WTC11 (cell line): ENCODE measurements at places on chromosomes 4 and X.

GRCh38 chrX:80812176-80812575 is 2.5 kb upstream of the BRWD3 start:
- peak; percentile 40 for DNase-seq

DNA sequence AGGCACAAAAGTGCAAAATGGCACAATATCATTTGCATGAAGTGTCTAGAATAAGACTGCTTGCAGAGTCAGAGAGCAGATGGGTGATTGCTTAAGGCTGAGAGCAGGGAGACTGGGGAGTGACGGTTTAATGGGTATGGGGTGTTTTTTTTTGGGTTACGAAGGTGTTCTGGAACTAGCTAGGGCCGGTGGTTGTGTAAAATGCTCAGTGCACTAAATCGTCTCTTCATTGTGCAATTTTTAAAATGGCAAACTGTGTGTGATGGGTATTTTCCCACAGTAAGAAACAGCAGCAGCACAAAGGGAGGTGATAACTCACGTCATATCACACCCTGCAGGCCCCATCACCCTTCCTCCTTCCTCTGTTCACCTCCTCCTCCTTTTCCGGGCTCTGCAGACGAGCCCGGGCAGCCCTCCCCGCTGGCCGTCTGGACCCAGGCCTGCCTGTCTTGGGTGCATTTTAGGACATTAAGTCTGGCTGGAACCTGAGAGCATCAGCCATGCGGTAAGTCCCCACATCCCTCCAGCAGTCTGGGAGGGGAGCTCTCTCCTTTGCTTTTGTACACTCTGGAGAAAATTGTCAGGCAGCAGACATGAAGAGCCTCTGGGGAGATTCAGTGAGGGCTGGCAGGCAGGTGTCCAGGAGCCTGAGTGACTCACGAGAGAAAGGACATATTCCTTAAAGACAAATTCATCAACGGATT is 42.7 kb downstream of the ASMT start:
- no peak for DNase-seq

GRCh38 chr4:56450342-56450741 is 14.3 kb downstream of the PAICS start:
- no peak for DNase-seq

DNA sequence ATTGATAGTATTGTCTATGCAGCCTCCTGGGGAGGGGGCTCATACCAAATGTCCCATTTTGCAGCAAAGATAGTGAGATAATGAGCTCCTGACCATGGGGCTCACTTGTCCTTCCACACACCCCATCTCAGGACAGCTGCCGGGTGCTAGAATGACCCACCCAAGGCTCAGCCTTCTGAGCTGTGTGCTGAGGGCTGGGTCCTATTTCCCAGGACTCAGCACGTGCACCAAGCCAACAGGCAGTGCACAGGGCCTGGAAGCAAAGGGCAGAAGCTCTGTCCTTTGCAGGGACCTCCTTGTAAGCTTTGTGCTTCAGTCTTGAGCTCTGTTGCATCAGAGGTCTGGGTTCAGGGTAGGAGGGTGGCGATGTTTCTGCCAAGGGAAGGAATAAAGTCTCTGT is 11.2 kb upstream of the ABLIM2 start:
- DNase-seq, result no peak

- DNase-seq, result no peak
Measured at GRCh38 chrX:121172703-121173102, 125.3 kb downstream of the GLUD2 start.

GRCh38 chrX:55598333-55598732 is 24.9 kb upstream of the FOXR2 start:
- no peak for DNase-seq

- DNase-seq, result no peak
Measured at GRCh38 chrX:19800821-19801374, 86.5 kb downstream of the SH3KBP1 start.

- no peak for DNase-seq
Measured at GRCh38 chr4:7322166-7322991, 112.4 kb downstream of the PSAPL1 start.

DNA sequence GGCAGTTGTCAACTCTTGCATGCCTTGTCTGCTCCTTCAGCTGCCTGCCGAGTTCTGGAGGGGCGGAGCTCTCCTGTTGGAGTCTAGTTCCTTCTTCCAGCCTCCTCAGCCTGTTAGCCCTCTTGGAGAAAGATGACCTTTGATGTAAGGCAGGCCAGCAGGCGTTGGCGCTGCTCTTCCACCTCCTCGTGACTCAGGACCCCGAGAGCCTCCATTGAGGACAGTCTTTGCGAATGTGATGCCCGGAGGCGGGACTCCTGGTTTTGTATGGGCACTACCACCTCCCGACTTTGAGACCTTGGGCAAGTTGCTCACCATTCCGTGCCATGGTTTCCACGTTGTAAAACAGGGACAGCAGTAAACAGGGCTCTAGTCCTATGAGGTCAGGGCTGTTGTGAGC is 108.3 kb downstream of the TENM3 start:
- DNase-seq, result no peak

GRCh38 chr4:183544109-183544508 is 39.3 kb downstream of the ING2 start:
- DNase-seq, result no peak

DNA sequence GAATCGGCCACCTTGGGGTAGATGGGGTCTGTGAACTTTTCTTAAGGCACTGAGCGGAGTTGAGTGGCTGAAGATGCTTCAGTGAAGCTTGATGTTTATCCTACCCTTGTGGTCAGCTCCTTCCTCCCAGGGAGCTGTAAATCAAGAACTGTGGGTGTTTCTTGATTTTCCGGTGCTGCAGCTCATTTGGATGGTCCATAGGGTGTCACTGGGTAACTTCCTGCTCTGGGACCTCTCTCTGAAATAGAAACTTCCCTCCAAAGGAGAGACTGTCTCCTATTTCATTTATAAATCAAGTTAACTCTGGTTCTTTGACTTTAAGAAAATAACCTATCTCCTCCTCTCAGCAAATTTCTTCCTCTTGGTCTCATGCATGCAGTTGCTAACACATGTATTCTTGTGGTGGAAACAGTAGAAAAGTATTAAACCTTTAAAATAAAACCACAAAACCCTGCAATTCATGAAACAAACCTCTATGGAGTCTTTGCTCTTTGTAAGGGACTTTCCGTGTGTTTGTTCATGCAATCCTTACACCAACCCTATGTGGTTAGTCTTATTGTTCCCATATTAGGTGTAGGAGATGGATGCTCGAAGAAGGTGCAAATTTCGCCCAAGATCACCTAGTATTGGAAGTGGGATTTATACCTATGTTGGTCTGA is 110.3 kb downstream of the SHROOM3 start:
- DNase-seq, result no peak

GRCh38 chrX:11864171-11864570 is 106.1 kb downstream of the MSL3 start:
- DNase-seq, result no peak

DNA sequence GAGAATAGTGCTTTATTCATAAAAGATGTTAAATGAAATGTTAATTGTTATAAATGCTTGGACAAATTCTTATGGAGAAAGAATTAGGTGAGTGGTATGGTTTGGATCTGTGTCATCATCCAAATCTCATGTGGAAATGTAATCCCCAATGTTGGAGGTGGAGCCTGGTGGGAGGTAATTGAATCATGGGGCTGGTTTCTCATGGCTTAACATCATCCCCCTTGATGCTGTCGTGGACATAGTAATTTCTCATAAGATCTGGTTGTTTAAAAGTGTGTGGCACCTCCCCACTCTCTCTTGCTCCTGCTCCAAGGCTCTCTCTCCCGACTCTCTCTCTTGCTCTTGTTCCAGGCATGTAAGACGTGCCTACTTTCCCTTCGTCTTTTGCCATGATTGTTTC is 22.5 kb downstream of the GYPE start:
- DNase-seq, result no peak

GRCh38 chr4:59161249-59161648 is 2038.9 kb upstream of the ADGRL3 start:
- DNase-seq, result no peak

DNA sequence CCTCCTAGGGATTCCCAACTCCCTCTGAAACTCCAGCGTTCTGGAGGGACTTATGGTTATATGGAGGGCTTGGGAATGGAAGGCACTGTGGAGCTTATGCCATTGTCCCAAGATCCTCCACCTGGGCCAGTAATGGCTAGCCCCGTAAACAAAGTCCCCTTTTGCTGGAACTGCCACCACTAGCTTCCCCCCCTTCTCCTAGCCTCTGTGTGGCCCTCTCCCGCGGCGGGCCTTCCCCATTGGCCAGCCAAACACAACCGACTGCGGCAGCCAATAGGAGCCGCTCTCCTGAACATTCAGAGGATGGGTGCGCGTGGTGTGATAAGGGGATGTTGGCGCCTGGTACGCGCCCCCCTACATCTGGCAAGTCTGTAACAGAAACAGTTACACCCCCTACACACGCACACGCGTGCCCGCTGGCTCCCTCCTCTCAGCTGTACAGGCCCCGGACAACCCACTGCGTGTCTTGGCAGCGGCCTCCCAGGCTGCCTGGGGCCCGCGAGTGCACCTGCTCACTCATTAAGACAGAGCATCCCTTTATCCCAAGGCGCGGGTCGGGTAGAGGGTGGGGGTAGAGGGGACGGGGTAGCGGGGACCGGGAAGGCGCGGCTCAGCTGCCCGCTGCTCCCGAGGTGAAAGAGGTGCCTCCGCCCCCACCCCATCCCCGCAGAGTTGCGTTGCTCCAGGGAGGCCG is 863 bp upstream of the RAB33A start:
- DNase-seq, result peak; percentile 61

- no peak for DNase-seq
Measured at GRCh38 chrX:9899640-9900111, 67.5 kb upstream of the CLDN34 start.

DNA sequence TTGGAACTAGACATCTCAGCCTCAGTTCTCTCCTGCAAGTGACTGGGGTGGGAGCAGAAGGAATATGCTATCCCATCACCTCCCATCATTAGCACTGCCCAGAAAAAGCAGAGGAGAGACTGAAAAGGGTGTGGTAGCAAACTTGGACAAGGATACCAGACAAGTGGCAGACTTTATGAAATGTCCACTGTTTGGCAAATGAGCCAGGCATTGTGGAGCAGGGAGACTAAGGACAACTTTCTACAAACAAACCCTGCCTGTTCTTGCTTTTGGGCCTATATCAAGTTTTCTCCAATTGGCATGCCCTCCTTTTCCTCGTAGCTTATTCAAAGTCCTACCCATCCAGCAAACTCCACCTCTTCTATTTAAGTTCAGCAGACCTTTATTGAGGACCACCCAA is 41.6 kb downstream of the ZCCHC12 start:
- no peak for DNase-seq

DNA sequence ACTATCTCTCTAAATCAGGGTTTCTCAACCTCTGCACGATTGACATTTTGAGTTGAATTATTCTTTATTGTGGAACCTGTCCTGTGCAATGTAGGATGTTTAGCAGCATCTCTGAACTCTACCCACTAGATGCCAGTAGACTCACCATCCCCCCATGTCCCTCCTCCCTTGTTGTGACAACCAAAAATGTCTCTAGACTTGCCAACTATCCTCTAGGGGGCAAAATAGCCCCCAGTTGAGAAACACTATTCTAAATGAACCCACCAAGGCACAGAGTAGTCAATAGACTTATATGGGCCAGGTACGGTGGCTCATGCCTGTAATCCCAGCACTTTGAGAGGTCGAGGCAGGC is 49.1 kb upstream of the GAB1 start:
- DNase-seq, result no peak

DNA sequence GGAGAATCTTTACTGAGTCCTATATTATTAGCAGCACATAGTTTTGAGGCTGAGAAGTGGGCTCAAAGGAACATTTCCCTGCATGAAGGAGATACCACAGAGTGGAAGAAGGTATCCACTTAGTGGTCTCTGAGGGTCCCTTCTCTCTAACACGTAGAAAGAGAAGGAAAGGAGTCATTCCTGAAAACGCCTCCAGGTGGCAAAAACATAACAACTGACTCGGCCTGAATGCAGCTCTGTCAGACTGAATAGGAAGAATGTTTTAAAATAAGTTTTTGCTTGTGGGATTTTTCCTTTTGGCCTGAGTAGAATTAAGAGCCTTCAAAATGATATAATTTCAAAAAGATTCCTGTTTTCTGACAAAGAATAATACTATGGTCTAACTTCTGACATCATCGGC is 23.3 kb downstream of the RPGR start:
- DNase-seq, result peak; percentile 10

GRCh38 chr4:81257021-81257420 is 42.0 kb upstream of the PRKG2 start:
- DNase-seq, result no peak

DNA sequence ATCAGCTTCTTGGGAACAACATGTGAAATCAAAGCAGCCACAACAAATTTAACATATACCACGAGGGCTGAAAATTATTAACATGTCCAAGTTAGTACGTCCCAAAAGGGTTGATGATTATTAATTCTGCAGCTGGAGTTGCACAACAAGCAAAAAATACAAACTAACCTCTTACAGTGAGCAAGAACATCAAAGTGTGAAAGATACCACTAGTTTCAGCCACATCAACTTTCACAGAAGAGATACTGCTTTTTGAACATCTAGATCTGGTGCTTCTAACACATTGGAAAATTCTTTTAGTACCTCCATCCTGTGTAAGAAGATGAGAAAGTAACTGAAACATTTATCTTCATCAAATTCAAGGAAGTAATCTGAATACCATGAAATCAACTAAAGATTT is 334.1 kb downstream of the PCDH7 start:
- DNase-seq, result no peak

- DNase-seq, result no peak
Measured at GRCh38 chrX:120769576-120770341, 105.9 kb downstream of the CT47B1 start.

DNA sequence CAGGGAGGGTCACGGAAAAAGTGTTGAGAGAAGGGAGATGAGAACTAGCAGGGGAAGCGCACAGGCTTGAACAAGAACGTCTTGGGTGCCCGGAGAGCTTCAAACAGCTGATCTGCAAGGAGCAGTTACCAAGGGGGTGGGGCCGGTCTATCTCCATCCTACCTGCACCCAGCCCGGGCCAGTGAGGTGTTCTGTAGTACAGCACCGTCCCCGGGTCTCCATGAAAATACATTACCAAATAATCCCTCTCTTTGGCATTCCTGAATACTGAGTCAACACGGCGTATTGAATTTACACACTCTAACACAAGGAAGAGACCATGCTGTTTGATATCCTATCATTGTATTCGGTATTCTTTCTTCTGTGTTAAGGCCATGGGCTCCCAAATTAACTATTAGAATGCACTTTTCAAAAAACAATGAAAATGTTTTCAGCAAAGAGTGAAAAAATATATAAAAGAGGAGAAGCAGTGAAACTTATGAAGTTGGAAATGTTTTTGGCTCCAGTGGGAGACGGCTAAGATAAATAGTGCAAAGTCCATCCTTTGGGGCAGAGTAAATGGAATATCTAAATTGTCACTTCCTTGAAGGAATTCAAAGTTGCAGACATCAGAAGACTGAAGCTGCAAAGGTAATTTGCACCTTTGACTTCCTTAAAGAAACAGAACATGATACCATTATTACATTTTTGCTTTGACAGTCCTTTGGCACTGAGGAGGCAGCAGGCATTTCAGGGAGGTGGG is 90.3 kb downstream of the DHRSX start:
- no peak for DNase-seq

DNA sequence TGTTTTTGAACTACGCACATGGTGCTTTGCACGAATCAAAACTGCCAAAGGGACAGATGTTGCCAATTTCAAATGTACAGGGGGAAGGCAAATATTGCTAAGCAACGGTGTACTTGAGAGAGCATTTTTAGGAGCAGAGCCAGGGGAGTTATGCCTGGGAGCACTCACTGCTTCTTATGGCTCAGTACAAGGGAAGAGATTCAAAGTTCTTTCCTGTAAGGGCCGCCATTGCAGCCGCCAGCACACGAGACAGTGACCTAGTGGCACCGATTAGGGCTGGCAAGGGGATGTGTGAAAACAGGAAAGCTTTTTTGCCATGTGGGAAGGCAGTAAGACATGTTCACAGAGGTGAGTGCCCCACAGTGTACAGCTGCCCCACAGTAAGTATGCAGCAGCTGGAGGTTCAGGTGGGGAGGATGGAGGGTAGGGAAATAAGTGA is 133.8 kb downstream of the AFF1 start:
- no peak for DNase-seq
